ENCODE measurements at places on chromosomes 12 and 14. TPM values are rescaled to one million over a fixed set of nuclear protein-coding genes. Genes with fewer than 3 reads are reported as not detected.
A peak's percentile ranks its signal among the peaks of the same experiment; 100 is the strongest.

- DNase-seq: no peak
- H3K27ac ChIP-seq: no peak overlapping the region
- no peaks in the 10 kb centered on the region for H3K36me3 ChIP-seq
- no peak overlapping the region for H3K4me3 ChIP-seq
Measured at GRCh38 chr14:72128629-72129028, 196.4 kb downstream of the RGS6 start.

GRCh38 chr12:4910502-4911315, 1.0 kb downstream of the KCNA1 start:
- peaks cover 74% of the 10 kb centered on the region for H3K27me3 ChIP-seq
- H3K4me1 ChIP-seq: no peaks in the 10 kb centered on the region
- H3K4me3 ChIP-seq: peak overlapping the region; percentile 34
- no peak for DNase-seq
- no peaks in the 10 kb centered on the region for H3K36me3 ChIP-seq

- H3K27ac ChIP-seq: no peak overlapping the region
- no peak for DNase-seq
- H3K4me1 ChIP-seq: no peaks in the 10 kb centered on the region
- H3K27me3 ChIP-seq: no peaks in the 10 kb centered on the region
Measured at GRCh38 chr12:91349476-91349875, 166.9 kb upstream of the DCN start.

The HPD gene
- polyA plus RNA-seq: 0.55 TPM

DNA sequence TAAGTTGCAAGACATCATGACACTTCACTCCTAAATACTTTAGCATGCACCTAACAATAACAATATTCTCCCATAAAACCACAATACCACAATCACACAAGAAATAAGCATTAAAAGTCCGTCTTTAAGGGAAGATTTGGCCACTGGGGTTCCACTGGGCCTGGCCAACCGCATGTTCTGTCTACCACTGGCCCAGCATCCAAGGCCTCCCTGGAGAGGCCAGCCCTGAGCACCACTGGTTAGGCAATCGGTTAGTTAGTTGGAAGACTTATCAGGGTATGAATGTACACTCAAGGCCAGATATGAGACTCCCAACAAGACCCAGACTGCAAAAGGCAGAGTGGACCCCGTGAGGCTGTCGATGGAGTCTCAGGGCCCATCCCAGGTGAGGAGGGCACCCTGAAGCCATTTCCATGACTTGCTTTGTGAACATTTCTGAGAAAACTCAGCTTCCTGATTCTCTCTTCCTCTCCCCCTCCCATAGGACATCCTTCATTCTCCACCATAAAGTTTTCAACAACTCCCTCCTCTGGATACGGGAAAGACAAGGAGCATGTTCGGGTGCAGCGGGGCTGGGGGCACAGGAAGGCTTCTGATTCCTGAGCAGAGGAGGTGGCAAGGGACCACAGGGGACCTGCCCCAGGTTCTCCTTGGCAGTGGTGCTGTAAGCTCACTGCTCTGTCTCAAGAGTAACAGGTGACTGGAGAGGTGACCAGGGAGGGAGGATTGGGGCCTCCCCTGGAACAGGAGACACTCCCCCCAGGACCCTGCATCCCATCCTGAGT, 5.9 kb downstream of the PXN start:
- no peak overlapping the region for H3K4me3 ChIP-seq
- no peaks in the 10 kb centered on the region for H3K27me3 ChIP-seq
- H3K4me1 ChIP-seq: peaks cover 94% of the 10 kb centered on the region
- DNase-seq: no peak
- peaks cover 11% of the 10 kb centered on the region for H3K36me3 ChIP-seq

DNA sequence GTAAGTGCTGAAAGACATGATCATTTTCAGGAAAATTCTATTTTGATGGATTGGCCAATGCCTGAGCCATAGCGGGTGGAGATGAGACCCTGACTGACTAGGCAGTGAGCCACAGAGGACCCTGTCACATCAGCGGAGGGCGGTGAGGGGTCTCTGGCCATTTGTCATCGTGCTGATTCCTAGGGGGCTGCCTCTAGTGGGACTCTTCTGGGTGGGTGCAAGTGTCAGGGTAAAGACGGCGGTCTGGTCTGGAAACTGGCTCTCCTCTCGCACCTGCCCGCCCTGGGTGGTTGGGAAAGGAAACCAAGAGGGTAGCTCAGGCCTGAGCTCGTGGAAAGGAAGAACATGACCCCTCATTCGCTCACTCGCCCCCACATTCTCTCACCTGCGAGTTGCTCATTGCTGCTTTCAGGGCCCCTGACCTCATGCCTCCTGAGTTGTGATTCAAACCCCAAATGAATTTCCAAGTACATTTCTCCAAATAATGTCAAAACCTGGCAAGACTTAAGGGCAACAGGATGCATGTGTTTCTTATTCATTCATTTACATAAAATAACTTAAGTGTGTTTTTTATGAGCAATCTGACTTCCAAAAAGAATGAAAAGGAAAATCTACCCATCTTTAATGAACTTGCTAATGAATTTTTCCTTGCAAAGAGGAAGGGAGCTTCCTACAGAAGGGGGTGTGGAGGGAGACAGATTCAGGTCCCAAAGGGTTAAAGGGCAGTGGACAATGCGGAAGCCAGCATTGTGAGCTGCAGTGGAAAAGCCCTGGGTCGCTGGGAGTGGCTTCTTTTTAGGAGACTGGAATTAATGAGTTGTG, 12.8 kb downstream of the MEG3 start:
- no peak overlapping the region for H3K4me3 ChIP-seq
- H3K36me3 ChIP-seq: no peaks in the 10 kb centered on the region
- no peak overlapping the region for H3K27ac ChIP-seq
- H3K27me3 ChIP-seq: no peaks in the 10 kb centered on the region
- no peaks in the 10 kb centered on the region for H3K4me1 ChIP-seq
- DNase-seq: peak; percentile 27

The NEDD8 gene
- 276 TPM for polyA plus RNA-seq

DNA sequence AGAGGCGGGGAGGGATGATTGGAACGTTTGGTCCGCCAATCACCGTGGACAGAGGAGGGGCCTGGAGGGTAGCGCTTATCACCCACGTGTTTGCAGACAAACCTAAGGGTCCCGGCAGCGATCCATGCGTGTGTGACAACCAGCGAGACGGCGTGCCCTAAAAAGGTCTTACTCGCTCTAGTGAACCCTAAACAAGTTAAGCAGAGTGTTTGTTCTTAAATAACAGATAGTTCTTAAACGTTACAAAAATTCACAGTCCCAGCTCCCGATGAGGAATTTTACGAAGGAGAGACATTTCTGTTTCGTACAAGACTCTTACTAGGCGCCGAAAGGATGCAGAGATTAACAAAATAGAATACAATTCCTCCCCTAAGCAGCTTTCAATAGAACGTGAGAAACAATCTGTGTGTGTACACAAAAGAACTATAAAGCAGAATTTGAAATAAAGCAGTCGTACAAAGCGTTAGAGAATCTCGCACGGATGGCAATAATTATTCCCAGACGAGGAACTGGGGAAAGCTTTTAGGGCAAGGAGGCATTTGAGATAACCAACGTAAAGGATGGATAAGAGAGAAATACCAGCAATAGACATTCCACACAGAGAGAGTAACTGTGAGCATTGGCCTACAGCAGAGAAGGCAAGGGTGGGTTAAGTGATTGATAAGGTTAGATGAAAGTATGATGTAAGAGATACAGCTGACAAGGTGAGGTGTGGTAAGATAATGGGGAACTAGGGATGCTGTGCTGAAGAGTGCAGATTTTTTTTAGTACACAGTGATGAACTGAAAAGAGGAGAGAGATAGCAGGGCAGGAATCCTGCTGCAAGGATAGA, 831 bp upstream of the RPS6KA5 start:
- no peak for DNase-seq
- H3K27ac ChIP-seq: peak overlapping the region; percentile 56
- H3K4me1 ChIP-seq: peaks cover 17% of the 10 kb centered on the region
- peak overlapping the region; percentile 42 for H3K4me3 ChIP-seq
